ENCODE measurements at places on chromosomes 12 and 14. TPM values are rescaled to one million over a fixed set of nuclear protein-coding genes. Genes with fewer than 3 reads are reported as not detected.
A peak's percentile ranks its signal among the peaks of the same experiment; 100 is the strongest.

The FSCB gene
- not detected for total RNA-seq

The SPTB gene
- total RNA-seq = not detected

DNA sequence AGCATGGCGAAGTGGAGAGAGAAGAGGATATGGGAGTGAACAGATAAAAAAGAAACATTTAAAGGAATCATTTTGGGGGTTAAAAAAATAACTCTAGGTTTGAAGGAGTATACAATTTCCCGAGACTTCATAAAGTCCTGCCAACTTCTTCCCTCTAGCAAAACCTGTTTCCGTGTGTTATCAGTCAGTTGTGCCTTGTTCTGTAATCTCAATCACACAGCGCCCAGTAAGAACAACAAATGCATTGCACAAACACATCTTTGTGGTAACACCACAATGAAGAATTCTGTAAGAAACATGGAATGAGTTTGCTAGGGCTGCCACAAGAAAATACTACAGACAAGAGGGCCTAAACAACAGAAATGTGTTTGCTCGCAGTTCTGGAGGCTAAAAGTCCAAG, 144.7 kb upstream of the FUT8 start:
- DNase-seq = no peak

GRCh38 chr12:89731614-89732013, 23.0 kb upstream of the ATP2B1 start:
- peak; percentile 57 for DNase-seq
